ENCODE measurements at places on chromosomes 2 and 18.

- no peak for DNase-seq
These were observed 16.3 kb upstream of the PDCL3 start for GRCh38 chr2:100546469-100546868.

- no peak for DNase-seq
These were observed 75.5 kb downstream of the ZNF385B start for GRCh38 chr2:179785902-179786301.

- no peak for DNase-seq
These were observed 452.5 kb upstream of the CHAC2 start for GRCh38 chr2:53315149-53315548.

GRCh38 chr2:20609995-20610357, 40.9 kb downstream of the HS1BP3 start:
- DNase-seq: no peak

DNA sequence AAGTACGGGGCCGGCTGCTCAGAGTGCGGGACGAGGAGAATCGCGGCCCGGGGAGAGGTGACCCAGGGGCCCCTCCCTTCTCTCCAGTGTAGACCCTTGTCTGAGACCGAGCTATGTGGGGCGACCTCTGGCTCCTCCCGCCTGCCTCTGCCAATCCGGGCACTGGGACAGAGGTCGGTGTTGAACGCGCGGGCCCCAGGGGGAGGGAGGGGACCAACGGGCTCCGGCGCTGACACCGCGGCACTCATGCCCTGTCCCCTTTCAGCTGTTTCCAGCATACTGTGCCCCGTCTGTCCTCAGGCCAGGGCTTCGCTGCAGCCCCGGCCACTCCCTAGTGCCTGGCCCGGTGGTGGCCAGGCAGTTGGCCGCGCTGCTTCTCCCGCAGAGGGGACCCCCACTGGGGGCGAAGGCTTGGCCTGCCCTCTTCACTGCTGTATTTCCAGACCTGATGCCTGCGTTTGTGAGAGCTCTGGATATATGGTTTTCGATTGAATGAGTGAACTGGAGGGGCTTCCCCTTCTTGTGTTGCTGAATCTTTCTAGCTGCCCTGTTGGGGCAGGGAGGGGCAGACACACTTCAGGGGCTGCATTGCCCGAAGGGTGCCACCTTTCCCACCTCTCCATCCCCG, 809 bp downstream of the DBI start:
- no peak for DNase-seq

GRCh38 chr2:172735582-172736423, at the start of gene RAPGEF4:
RAPGEF4 (plus strand) TSS chr2:172735845; CDS start chr2:172735984, 139 bp downstream.
- no peak for DNase-seq

DNA sequence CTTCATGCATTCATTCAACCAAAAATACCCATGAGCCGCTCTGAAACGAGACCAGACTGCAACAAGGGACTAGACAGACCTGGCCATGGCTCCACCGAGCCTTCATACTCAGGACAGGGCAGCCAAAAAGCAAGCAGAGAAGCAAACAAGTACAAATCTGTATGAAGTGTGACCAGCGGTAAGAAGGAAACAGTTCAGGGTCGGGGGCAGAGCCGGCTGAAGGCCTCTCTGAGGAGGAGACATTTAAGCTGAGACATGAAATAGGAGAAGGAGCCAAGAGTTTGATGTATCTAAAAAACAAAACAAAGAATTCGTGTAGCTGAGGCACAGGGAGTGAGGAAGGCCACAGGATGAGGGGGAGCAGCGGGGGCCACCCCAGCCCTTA, 21.3 kb upstream of the SLC66A3 start:
- no peak for DNase-seq

DNA sequence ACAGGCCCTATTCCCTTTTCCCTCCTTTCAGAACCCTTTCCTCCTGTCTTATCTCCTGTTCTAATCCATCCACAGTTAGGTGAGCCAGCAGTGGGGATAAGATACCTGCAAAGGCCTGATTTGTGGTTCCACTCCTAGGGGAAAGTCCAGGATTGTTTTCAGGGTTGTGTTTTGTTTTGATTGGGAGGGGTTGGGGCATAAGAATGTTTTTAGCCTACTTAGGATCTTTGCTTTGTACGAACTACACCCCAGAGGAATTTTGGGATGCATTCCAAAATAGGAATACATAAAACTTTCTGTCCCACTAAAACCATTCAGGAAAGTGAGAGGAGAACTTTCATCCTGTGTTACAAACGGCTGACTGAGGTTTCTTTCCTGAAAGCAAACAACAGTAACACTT, 150.8 kb upstream of the PGAP1 start:
- DNase-seq: no peak

DNA sequence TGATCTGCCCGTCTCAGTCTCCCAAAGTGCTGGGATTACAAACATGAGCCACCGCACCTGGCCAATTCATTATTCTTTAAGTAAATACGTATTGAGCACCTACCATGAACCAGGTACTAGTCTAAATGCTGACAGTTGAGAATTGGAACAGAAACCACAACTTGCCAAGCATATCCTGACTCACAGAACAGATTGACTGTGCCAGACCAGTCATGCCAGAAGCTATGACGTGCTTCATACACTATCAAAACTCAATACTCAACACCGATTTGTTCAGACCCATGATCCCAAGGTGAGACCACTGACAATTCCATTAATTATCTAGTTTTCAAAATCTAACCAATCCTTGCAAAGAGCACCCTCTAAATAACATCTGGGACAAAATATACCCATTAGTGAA, 148.6 kb downstream of the B3GNT2 start:
- no peak for DNase-seq

DNA sequence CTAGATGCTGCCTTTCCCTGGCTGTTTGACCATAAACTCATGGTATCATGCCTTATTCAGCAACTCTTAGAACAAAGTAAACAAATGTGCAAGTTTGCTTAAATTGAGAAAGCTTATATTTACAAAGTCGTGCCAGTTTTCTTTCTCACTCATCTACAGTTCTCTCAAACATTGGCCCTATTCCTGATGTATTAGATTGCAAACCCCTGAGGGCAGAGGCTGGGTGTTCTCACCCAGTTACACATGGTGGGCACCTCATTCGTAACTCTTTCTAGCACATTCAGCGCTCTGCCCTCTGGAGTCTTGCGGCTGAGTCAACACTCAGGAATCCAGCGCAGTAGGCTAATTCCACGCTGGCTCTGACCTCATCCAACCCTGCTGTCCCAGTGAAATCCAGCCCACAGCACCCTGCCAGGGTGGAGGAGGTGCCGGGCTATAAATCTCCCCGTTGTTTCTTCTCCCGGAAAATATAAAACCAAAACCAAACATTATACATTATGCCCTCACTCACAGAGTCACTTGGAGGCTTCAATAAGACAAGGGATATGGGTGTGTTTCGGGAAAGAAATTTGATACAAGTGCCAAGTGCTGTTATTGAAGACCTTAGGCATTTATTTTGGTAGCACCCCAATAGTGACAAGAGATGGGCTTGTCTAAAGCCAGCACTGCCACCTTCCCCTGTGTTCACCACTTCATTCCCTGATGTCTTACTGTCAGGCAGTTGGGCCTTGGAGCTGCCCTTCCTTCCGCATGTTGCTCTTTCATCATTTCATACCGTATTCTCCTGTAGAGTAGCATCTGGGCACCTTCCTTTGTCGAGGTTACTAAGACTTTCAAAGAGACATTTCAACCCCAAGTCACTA, 287.4 kb downstream of the PRKCE start:
- DNase-seq: peak; percentile 96

- DNase-seq: no peak
These were observed 742.4 kb downstream of the DCDC2C start for GRCh38 chr2:4445821-4446220.

DNA sequence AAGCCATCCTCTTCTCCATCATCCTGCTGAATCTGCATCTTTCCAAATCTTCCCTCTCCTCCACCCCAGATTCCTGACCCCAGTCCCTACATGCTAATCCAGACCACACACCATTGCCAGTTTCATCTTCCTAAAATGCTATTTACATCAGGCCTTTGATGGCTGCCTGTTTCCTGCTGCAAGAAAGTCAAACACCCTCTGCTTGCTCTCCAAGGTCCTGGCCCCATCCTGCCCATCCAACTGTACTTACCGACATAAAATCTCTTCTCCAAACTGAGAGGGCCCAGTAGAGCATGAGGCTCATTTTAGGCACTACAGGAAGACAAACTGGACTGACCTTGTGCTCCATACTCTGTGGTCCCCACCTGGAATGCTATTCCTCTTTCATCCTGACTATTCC, 19.0 kb downstream of the ALK start:
- no peak for DNase-seq

DNA sequence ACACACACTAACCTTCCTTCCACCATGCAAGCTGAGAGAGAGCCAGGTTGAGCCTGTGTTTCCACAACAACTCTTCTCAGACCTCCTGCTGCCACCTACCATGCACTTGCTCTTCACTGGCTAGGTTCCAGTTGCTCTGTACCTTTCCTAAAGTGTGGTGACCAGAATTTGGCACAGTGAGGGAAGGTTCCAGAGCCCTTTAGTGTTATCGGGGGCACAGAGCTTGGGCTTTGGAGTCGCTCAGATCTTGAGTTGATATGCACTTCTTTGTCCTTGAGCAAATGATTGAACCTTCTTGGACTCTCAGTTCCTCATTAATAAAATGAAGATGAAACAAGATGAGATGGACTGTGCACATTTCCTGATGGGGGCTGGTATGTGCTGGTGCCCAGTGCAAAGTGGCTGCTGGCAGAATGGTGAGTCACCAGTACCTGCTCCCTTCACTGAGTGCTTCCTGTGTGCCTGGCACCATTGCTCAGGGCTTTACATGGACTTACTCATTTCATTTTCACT, 47.1 kb downstream of the NEDD4L start:
- DNase-seq: no peak

DNA sequence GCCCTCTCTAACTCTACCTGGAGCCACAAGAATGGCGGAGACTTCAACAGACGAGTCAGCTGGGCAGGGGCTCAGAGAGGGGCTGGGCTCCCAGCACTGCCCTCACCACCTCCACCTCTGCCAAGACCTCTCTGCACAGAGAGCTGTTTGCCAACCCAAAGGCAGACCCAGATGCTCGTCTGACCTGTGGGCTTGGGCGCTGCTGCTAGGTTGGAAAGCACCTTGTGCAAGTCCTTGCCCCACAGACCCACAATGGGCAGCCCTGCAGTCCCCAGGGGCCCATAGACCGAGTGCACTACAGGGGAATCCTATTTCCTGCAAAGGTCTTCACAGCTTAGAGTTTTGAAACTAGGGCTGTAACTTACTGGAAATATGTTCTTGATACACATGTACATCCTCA, 13.3 kb downstream of the ACKR3 start:
- no peak for DNase-seq

- peak; percentile 19 for DNase-seq
These were observed 48.1 kb upstream of the ARL4C start for GRCh38 chr2:234544659-234545611.

DNA sequence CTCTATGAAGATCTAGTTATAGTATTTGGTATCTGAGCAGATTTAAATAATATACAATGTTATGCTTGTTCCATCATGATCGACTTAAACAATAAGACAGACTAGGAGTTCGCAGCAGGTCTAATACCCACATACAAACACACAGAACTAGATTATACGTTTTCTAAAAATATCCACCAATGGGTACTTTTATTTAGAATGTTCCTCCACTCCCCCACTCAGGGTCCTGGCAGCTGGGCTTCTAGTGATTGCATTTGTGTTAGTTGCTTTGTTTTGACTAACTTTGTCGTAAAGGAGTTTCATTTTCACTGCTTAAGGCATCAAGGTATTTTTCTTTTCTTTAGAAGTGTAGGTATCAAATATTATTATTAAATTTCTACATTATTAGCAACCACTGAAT, 91.4 kb downstream of the RPRM start:
- DNase-seq: no peak

DNA sequence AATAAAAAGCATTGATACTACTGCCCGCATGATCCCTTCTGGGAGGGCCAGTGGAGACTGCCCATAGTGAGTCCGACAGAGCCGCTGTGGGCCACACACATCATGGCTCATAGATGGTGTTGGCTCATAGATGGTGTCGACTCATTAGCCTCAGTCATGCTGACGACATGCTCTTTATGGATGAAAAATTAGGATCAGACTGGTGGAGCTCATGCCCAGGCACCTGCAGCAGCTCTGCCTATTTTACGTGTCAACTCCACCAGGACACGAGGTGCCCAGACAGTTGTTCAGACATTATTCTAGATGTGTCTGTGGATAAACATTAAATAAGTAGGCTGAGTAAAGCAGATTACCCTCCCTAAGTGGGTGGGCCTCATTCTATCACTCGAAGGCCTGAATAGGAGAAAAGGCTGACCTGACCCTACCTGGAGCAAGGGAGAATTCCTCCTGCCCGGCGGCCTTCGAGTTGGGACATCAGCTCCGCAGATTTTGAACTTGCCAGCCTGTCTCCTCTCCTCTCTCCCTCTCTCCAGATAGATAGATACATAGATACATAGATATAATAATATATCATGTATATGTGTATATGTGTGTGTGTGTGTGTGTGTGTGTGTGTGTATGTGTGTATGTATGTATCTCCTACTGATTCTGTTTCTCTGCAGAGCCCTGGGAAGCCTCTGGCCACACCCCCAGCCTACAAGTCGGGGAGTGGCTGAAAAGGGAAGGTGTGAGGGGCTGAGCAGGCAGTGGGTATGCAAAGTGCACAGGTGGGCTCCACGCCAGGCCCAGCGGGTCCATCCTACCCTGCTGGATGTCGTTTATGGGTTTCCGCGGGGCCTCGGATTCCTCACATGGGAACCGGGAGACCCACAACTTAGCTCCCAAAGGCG, 13.6 kb upstream of the TEX51 start:
- no peak for DNase-seq

GRCh38 chr18:57561728-57562423, 24.6 kb downstream of the FECH start:
- DNase-seq: peak; percentile 49

DNA sequence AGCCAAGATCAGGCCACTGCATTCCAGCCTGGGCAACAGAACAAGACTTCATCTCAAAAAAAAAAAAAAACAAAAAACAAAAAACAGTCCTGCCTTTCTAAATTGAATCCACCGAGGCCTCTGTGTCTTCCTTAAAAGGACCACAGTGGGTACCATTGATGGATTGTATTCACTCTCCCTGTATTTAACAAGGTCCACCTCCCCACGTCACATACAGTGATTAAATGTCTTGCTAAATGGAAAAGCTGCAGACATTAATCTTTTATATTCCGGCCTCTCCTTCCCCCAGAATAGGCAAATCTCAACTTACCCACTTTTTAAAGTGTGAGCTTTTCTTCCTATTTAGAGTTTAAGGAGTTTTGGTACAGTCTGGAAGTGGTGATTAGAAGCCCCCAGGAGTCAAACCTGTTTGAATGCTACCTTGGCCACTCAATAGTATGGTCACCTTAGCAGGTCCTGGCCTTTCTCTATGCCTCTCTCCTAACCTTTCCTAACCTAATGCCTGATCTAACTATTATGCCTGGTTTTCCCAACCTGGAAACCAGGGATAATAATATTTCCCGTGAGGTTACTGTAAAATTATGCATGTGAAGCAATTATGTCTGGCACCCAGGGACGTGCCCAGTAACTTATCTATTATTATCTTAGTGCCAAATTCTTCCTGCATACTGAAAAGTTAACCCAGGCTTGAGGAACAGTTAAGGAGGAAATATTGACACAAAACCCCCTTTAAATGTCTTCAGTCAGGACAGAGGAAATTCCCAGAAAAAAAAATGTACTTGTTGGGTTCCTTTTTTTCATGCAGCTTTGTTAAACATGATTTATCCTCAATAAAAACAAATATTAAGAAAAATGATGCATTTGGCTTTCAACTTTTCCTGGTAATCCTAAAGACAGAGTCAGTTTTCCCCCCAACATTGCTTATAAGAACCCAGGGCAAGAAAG, 3.1 kb downstream of the NFE2L2 start:
- no peak for DNase-seq

- no peak for DNase-seq
These were observed 338.0 kb upstream of the GYPC start for GRCh38 chr2:126317790-126318431.

Measured in HFF-Myc (cell line).